Karpas-422 (cell line): ENCODE measurements at places on chromosomes 5 and 9. TPM values are rescaled to one million over a fixed set of nuclear protein-coding genes. Genes with fewer than 3 reads are reported as not detected.

DNA sequence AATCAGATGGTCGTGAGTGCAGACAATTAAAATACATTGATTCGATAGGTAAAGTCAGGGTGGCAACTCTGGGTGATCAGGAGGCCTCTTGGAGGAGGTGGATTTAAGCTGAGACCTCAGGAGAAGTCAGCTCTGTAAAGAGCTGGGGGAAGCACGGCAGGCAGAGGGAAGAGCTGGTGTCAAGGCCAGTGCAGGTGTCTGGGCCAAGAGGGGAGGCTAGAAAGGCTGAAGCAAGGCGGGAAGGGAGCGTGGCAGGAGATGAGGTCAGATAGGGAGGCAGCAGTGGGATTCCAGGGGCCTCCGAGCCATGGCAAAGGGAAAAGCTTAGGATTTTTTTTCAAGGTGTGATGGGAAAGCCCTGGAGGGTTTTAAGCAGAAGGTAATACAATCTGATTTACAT is 178.7 kb downstream of the FSTL4 start:
- no peaks in the 10 kb centered on the region for H3K27me3 ChIP-seq
- no peak overlapping the region for H3K27ac ChIP-seq
- no peak for DNase-seq
- H3K4me3 ChIP-seq: no peak overlapping the region

- peaks cover 17% of the 10 kb centered on the region for H3K4me1 ChIP-seq
- no peaks in the 10 kb centered on the region for H3K36me3 ChIP-seq
- DNase-seq: peak; percentile 47
- H3K27ac ChIP-seq: no peak overlapping the region
- H3K4me3 ChIP-seq: no peak overlapping the region
- no peaks in the 10 kb centered on the region for H3K27me3 ChIP-seq
Observed at GRCh38 chr5:43256261-43256966, 56.8 kb downstream of the HMGCS1 start.

DNA sequence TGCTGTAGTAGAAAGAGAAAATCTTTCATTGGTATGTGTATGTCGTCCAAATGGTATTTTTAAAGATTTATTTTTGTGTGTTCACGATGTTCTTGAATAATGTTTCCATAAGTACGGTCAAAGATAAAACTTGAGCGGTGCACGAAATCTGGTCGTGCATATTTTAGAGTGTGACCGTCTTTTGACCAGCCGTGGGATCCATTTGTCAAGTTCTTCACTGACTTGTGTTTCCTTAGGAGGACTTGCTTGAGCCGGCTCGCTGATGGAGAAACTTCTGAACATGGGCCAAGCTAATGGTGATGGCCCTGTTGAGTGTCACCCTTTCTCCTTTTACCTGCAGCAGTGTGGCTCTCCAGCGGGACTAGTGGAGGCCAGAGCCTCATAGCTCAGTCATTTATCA is 11.1 kb upstream of the STC2 start:
- H3K27me3 ChIP-seq: no peaks in the 10 kb centered on the region
- no peak for DNase-seq
- no peak overlapping the region for H3K4me3 ChIP-seq
- H3K4me1 ChIP-seq: no peaks in the 10 kb centered on the region
- H3K36me3 ChIP-seq: no peaks in the 10 kb centered on the region
- H3K27ac ChIP-seq: no peak overlapping the region

- no peak overlapping the region for H3K27ac ChIP-seq
- H3K36me3 ChIP-seq: no peaks in the 10 kb centered on the region
- no peak for DNase-seq
Observed at GRCh38 chr5:78738693-78739300, 90.2 kb upstream of the LHFPL2 start.

DNA sequence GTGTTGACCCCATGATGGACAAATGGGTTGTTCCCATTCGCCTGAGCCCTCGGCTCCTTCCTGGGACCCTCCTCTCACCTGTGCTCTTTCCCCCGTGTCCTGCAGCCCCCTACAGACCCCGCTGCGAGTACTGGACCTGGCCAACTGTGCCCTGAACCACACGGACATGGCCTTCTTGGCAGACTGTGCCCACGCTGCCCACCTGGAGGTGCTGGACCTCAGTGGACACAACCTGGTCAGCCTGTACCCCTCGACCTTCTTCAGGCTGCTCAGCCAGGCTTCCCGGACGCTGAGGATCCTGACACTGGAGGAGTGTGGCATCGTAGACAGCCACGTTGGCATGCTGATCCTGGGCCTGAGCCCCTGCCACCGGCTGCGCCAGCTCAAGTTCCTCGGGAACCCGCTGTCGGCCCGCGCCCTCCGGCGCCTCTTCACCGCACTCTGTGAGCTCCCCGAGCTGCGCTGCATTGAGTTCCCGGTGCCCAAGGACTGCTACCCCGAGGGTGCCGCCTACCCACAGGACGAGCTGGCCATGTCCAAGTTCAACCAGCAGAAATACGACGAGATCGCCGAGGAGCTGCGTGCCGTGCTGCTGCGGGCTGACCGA is 3.4 kb downstream of the LRRC14B start:
- no peaks in the 10 kb centered on the region for H3K27me3 ChIP-seq
- peaks cover 16% of the 10 kb centered on the region for H3K4me1 ChIP-seq
- H3K4me3 ChIP-seq: no peak overlapping the region
- no peak overlapping the region for H3K27ac ChIP-seq

- no peaks in the 10 kb centered on the region for H3K4me1 ChIP-seq
- H3K27ac ChIP-seq: no peak overlapping the region
- H3K27me3 ChIP-seq: no peaks in the 10 kb centered on the region
- no peaks in the 10 kb centered on the region for H3K36me3 ChIP-seq
- no peak for DNase-seq
Observed at GRCh38 chr9:80690349-80690939, 998.9 kb downstream of the TLE1 start.

Gene EQTN
- not detected in 2 replicates for total RNA-seq

Gene HSD17B3
- not detected in 2 replicates for total RNA-seq

Gene GPR150
- 0.34 and 0.51 TPM in 2 replicates for total RNA-seq
